ENCODE measurements at places on chromosomes 3 and 15. TPM values are rescaled to one million over a fixed set of nuclear protein-coding genes. Genes with fewer than 3 reads are reported as not detected.

The WWTR1 gene
- 56.1 TPM for total RNA-seq

The GOLGA8F gene
- not detected for total RNA-seq

The GABRG3 gene
- total RNA-seq: 0.42 TPM

The CHCHD6 gene
- 14.0 TPM for total RNA-seq

The MOBP gene
- total RNA-seq: not detected

The NLGN1 gene
- 0.92 TPM for total RNA-seq
